DMS 273 treated with DMSO at 0.1 percent for 48 hours (cell line): ENCODE measurements at places on chromosomes 4 and X.

- no peak for DNase-seq
Observed at GRCh38 chr4:157997296-157997695, 175.5 kb downstream of the GASK1B start.

- no peak for DNase-seq
Observed at GRCh38 chr4:134787315-134787714, 585.7 kb upstream of the PABPC4L start.

- DNase-seq = no peak
Observed at GRCh38 chr4:139785356-139785755, 119.7 kb downstream of the MGST2 start.

GRCh38 chrX:118178450-118178849 lies 61.8 kb upstream of the KLHL13 start:
- no peak for DNase-seq

GRCh38 chr4:11505221-11505971 lies 76.7 kb upstream of the HS3ST1 start:
- DNase-seq = no peak

DNA sequence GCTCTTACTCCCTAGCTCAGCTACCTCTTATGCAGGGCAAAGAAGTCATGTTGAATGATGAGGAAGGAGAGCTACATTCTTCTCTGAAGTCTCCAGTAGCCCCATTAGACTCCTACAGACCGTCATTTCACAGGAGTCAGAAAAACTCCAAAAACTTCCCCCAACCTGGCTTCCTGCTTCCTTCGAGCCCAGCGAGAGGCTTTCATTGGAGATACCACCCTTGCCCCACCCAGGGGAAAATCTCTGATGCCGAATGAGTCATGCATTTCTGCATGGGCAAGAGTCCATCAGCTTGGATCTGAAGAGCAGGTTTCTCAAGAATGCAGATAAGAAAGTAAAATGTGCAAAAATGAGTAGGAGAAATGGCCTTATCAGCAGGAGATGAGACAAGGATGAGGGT lies 53.0 kb downstream of the ARSF start:
- DNase-seq = no peak

GRCh38 chrX:106612393-106612763 lies 600 bp downstream of the RADX start:
- DNase-seq = no peak

- no peak for DNase-seq
Observed at GRCh38 chr4:112994732-112995464, 54.6 kb upstream of the ANK2 start.

DNA sequence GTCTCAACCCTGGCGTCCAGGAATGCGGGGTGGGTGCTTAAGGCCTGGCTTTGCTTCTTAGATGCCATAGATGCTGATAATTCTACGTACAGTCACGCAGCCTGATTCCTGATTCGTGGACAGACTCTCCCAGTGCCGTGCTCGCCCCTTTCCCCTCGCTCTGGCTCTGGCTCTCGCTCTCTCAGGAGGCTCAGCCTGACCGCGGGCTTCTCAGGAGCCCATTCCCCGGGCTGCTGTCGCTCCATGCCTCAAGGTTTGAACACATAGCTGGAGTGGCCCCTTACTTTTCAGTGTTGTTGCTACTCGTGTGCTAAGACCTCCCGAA lies 59.2 kb upstream of the ZC4H2 start:
- DNase-seq = no peak

DNA sequence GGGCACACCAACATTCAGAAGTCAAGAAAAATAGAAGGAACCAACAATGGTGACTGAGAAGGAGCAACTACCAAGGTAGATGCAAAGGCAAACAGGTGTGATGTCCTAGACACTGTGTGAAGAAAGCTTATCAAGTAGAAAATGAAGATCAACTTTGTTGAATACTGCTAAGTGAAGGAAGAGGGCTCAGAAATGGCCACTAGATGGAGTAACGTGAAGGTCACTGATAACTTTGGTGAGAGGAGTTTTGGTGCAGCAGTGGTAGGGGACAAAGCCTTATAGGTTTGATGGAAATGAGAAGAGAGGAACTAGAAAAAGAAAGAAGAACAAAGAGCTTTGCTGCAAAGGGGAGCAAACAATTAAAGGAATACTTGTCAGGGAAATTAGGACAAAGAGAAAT lies 23.5 kb downstream of the OTC start:
- DNase-seq = no peak

GRCh38 chr4:89957046-89957926 lies 62.6 kb downstream of the MMRN1 start:
- DNase-seq = no peak

DNA sequence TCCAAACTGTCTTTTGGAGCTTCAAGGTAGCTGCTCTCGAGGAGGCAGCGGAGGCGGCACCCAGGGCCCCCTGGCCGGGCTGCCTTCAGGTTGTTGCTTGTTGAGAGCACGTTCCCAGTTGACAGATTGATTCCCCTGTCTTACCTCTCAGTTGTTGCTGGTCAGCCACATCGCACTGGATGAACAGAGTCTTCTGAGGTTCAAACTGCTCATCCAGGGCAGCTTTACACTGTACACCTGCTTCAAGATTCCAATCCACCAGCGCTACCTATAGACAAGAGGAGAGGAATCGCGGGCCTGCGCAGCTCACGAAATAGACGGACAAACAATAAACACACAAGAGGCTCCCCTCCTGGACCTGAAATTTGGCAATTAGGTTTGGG lies 497 bp downstream of the HPGD start:
- DNase-seq = no peak

DNA sequence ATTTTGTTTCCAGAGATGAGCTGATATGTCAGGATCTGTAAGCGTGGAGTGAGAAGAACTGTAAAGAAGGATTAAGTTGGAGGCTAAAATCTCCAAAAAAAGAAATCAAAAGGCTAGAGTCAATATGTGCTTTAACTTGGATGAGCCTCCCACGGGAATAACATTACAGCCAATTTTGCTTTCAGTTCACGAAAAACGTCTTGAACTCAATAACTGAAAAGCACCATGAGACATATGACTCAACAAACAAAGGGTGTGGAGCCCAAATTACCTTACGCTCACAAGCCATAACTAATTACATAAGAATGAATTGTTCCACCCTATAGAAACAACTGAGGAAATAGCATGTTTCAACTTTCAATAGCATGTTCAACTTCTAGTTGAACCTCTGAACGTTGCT lies 22.3 kb downstream of the TMPRSS11D start:
- no peak for DNase-seq

DNA sequence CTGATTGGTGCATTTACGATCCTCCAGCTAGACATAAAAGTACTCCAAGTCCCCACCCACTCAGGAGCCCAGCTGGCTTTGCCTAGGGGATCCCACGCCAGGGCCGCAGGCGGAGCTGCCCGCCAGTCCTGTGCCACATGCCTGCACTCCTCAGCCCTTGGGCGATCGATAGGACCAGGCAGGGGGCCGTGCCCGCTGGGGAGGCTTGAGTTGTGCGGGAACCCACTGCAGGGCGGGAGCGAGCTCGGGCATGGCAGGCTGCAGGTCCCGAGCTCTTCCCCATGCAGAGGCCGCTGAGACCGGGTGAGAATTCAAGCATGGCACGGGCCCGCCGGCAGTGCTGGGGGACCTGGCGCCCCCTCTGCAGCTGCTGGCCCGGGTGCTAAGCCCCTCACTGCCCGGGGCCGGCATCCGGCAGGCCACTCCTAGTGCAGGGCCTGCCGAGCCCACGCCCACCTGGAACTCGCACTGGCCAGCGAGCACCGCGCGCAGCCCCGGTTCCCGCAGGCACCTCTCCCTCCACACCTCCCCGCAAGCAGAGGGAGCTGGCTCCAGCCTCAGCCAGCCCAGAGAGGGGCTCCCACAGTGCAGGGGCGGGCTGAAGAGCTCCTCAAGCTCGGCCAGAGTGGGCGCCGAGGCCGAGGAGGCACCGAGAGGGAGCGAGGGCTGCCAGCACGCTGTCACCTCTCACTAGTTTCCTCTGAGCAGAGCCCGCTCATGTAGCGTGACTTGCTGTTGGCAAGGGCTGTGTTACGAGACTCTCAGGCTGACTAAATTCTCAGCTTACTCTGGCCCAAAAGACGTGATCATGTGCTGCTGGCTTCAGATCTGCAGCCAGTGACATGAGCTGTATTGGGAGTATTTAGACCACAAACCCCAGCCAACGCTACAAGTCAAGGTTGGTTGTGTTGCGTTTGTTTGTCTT lies 87.5 kb downstream of the TRAPPC11 start:
- no peak for DNase-seq

DNA sequence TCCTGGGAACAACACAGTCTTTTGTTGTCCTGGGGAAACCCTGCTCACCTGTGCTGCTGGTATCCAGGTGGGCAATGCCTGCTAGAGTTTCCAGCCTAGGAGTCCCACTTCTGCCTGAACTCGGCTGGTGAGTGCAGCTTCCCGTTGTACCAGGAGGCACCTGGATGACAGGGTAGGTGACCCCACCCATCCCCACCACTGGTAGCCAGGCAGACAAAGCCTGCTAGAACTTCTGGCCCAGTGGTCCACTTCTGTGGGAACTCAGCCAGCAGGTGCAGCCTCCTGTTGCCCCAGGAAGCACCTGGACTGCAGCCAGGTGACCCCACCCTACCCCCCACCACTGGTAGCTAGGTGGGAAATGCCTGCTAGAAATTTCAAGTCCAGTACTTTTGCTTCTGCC lies 9.7 kb upstream of the TCEAL2 start:
- DNase-seq = no peak

DNA sequence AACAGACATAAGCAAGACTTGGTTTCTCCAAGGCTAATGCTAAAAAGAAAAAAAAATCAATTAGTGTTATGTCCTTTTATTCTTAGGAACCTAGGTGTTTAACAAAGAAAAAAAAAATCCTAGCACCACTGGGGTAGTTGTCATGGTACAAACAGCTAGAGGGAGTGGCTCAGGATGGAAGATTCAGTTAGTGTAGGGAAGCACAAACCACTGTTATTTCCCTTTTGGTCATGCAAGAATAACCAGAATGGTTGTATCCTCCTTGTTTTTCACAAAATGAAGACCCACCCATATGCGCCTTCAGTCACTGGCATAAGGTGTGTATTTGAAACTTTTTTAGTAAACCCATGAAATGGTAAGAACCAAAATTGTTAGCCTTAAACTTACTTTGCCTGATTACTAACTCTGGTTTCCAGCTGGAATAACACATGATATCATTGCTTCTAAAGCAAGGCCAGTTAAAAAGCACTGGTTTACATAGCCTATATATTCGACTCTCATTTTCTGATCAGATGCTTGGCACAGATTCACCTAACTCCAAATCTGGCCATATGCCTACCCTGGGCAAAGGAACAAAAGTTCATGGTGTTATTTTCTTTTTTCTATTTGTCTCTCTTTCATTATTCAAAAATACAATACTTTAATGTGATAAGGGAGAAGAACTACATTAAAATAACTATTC lies 132.6 kb downstream of the SCFD2 start:
- no peak for DNase-seq
